K562 (cell line): ENCODE measurements at places on chromosomes 7 and 10.

GRCh38 chr7:155194382-155195140 is 103.1 kb upstream of the INSIG1 start:
- H3K27ac ChIP-seq: no peak overlapping the region
- peaks cover 17% of the 10 kb centered on the region for H3K4me1 ChIP-seq
- peaks cover 33% of the 10 kb centered on the region for H3K27me3 ChIP-seq
- H3K36me3 ChIP-seq: no peaks in the 10 kb centered on the region

DNA sequence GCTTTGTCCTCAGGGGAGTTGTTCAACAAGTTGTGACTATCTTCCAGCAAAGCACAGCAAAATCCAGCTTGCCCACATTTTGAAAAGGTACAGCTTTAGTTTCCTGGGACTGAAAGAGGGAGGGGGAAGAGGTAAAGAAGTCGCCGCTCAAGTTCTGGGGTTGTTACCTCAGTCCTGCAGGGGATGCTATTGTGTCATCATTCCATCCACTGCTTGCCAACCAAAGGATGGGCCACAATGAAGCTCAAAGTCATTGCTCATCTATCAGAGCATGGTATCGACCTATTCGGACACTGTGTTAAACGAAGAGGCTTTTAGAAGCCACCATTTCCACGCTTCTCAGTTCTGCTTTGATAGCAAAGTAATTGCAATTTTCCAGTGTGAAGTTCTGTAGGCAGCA is 34.3 kb downstream of the NPY start:
- H3K4me3 ChIP-seq: no peak overlapping the region
- no peak overlapping the region for H3K27ac ChIP-seq
- no peaks in the 10 kb centered on the region; the same call in 2 of the 3 replicates for H3K27me3 ChIP-seq
- no peaks in the 10 kb centered on the region for H3K4me1 ChIP-seq
- DNase-seq: peak; percentile 38
- H3K36me3 ChIP-seq: no peaks in the 10 kb centered on the region

DNA sequence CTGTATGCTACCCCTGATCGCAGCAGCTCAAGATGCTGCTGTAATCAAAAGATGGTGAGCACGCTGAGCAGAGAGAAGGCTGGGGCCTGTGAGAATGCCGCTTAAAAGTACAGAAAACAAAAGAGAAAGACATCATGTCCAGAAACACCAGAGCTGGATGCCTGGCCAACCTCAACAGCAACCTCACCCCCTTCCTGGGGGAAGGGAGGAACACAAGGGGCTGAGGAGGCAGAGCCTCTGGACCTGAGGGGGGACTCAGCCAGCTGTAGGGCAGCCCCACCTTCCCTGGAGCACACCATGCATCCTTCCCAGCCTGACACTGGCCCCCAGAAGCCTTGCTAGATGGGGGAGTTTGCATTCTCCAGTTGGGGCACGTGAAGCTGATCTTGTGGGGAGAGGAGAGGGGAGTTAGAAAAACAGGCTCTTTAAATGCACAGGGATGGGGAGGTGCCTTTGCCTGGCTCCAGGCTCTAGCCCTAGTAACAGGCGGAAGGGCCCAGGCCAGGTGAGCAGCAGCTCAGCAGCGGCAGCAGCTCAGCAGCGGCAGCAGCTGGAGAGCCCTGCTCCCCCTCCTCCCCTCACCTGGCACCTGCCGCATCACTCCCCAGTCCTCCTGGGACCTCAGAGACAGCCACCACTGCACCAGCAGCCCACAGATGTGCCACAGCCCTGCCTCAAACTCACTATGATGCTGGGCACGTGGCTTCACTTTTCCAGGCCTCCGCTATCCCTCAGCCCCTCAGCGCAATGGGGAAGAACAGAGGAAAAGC is 156.3 kb downstream of the NEURL1 start:
- no peak overlapping the region for H3K4me3 ChIP-seq
- H3K36me3 ChIP-seq: 0 out of 3 replicates have a peak, but pooled peaks cover 3% of the 10 kb centered on the region
- H3K27me3 ChIP-seq: no peaks in the 10 kb centered on the region
- H3K27ac ChIP-seq: no peak overlapping the region
- H3K4me1 ChIP-seq: no peaks in the 10 kb centered on the region; the same call in 2 of the 3 replicates

GRCh38 chr7:47502240-47502877 is 79.6 kb downstream of the TNS3 start:
- H3K27me3 ChIP-seq: peaks cover 78% of the 10 kb centered on the region
- DNase-seq: no peak
- no peak overlapping the region for H3K27ac ChIP-seq
- no peaks in the 10 kb centered on the region for H3K4me1 ChIP-seq
- no peak overlapping the region for H3K4me3 ChIP-seq

- H3K4me1 ChIP-seq: no peaks in the 10 kb centered on the region; the same call in 1 of the 2 replicates
- H3K27ac ChIP-seq: no peak overlapping the region
- no peaks in the 10 kb centered on the region for H3K27me3 ChIP-seq
- H3K4me3 ChIP-seq: no peak overlapping the region
- no peak for DNase-seq
Observed at GRCh38 chr10:110273474-110273873, 31.2 kb downstream of the SMNDC1 start.

- no peaks in the 10 kb centered on the region for H3K27me3 ChIP-seq
- no peak for DNase-seq
- no peak overlapping the region for H3K27ac ChIP-seq
Observed at GRCh38 chr7:106177738-106178592, 65.9 kb upstream of the SYPL1 start.

DNA sequence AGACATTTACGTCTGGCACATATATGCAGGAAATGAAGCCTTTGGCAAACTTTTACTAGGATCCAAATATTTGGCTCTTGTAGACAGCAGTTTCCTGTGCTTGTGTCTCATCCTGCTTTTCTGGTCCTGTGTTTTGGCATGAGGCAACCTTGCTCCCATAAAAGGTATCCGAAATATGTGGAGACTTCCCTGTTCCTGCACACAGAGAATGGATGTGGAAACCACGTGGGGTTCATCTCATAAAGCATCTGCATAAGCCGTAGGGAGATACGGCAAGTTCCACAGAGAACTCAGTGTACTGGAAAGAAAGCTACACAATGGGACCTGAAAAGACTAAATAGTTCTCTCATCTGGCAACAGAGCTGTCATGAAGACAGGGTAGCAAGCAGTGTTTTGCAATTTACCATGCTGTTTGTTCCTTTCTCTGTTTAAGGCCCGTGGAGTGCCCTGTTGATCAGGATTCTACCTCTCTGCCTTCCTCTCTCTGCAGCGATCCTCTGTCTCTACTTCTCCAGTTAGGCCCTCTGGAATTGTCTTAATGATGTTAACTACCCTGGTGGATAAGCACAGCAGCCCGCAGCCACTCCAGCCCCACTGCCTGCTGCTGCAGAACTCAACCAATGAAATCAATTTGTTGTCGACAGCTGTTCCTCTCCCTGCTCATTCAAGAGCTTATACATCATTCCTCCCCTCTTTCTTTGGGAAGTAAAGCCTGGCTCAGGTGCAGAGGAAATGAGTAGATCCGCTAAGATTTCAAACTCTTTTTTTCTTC is 293.6 kb downstream of the CSTF2T start:
- no peak overlapping the region for H3K27ac ChIP-seq
- H3K4me3 ChIP-seq: no peak overlapping the region
- DNase-seq: no peak
- H3K27me3 ChIP-seq: no peaks in the 10 kb centered on the region

- DNase-seq: no peak
- 0 out of 3 replicates have a peak, but pooled peaks cover 2% of the 10 kb centered on the region for H3K36me3 ChIP-seq
- H3K4me1 ChIP-seq: peaks cover 2% of the 10 kb centered on the region; the same call in 1 of the 3 replicates
- no peaks in the 10 kb centered on the region for H3K27me3 ChIP-seq
- H3K27ac ChIP-seq: peak overlapping the region; percentile 98
- peak overlapping the region; percentile 90 for H3K4me3 ChIP-seq
Observed at GRCh38 chr10:103969857-103970627, 3.1 kb downstream of the SLK start.

GRCh38 chr7:139825666-139826290 is 3.3 kb upstream of the TBXAS1 start:
- no peak overlapping the region for H3K27ac ChIP-seq
- no peak overlapping the region for H3K4me3 ChIP-seq
- H3K36me3 ChIP-seq: no peaks in the 10 kb centered on the region
- peaks cover 55% of the 10 kb centered on the region for H3K27me3 ChIP-seq
- peak; percentile 47 for DNase-seq
- peaks cover 4% of the 10 kb centered on the region; the same call in 1 of the 2 replicates for H3K4me1 ChIP-seq

DNA sequence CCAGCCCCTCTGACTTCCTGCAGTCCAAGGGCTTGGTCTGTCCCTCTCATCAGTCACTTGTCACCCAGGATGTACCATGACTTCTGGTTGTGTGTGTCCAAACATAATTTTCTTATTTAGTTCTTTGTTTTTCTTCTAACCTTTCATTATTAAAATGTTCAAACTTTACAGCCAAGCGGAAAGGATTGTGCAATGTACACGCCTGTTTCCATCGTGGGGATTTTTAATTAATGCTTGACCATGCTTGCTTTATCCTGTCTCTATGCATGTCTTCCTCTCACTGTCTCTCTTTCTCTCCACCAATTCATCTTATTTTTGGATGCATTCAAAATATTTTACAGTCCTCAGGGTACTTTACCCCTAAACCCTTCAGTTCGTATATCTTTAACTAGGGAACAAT is 26.2 kb upstream of the ZNF488 start:
- H3K27ac ChIP-seq: no peak overlapping the region
- H3K4me3 ChIP-seq: no peak overlapping the region
- no peaks in the 10 kb centered on the region for H3K36me3 ChIP-seq
- H3K4me1 ChIP-seq: peaks cover 16% of the 10 kb centered on the region
- no peak for DNase-seq

DNA sequence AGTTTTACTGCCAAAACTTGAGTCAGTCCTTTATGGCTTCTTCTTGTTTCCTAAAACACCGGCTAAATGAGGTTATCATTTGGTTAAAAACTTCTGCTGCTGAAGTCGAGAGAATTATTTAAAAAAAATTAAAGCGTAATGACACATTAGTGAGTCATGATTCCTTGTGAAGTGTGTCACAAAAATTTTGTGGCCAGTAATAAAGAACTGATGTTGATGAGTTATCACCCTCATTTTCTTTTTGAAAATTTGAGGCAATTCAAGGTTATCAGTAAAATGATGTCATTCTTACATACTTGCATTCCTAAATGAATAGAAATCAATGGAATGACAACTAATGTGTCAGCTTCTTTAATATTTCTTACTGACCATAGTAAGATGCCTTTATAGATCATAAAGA is 427.4 kb downstream of the SORCS3 start:
- no peak overlapping the region for H3K4me3 ChIP-seq
- H3K36me3 ChIP-seq: no peaks in the 10 kb centered on the region
- no peak overlapping the region for H3K27ac ChIP-seq
- H3K4me1 ChIP-seq: no peaks in the 10 kb centered on the region
- no peak for DNase-seq
- no peaks in the 10 kb centered on the region for H3K27me3 ChIP-seq

- H3K36me3 ChIP-seq: peaks cover 37% of the 10 kb centered on the region; the same call in 2 of the 3 replicates
- no peak overlapping the region for H3K27ac ChIP-seq
- peaks cover 32% of the 10 kb centered on the region for H3K4me1 ChIP-seq
- no peaks in the 10 kb centered on the region for H3K27me3 ChIP-seq
Observed at GRCh38 chr10:119653209-119653608, 2.0 kb downstream of the BAG3 start.

GRCh38 chr7:145064114-145064513 is 228.3 kb upstream of the TPK1 start:
- no peak overlapping the region for H3K4me3 ChIP-seq
- H3K4me1 ChIP-seq: no peaks in the 10 kb centered on the region
- H3K36me3 ChIP-seq: no peaks in the 10 kb centered on the region
- no peaks in the 10 kb centered on the region for H3K27me3 ChIP-seq
- H3K27ac ChIP-seq: no peak overlapping the region
- no peak for DNase-seq

GRCh38 chr10:132129431-132129830 is 57.3 kb upstream of the DPYSL4 start:
- no peaks in the 10 kb centered on the region for H3K4me1 ChIP-seq
- H3K36me3 ChIP-seq: no peaks in the 10 kb centered on the region
- H3K27ac ChIP-seq: no peak overlapping the region
- DNase-seq: no peak
- H3K4me3 ChIP-seq: no peak overlapping the region

- no peaks in the 10 kb centered on the region for H3K36me3 ChIP-seq
- H3K4me3 ChIP-seq: no peak overlapping the region
- no peaks in the 10 kb centered on the region; the same call in 2 of the 3 replicates for H3K4me1 ChIP-seq
- H3K27ac ChIP-seq: no peak overlapping the region
- H3K27me3 ChIP-seq: peaks cover 4% of the 10 kb centered on the region; the same call in 2 of the 3 replicates
Observed at GRCh38 chr7:44307905-44308595, 17.3 kb downstream of the CAMK2B start.

- no peak for DNase-seq
- no peaks in the 10 kb centered on the region for H3K36me3 ChIP-seq
- no peaks in the 10 kb centered on the region for H3K4me1 ChIP-seq
Observed at GRCh38 chr10:26781797-26782196, 79.0 kb downstream of the ABI1 start.

GRCh38 chr10:83983578-83984255 is 155.6 kb upstream of the GHITM start:
- no peaks in the 10 kb centered on the region for H3K27me3 ChIP-seq
- peak overlapping the region; percentile 35; the same call in 2 of the 3 replicates for H3K27ac ChIP-seq
- peaks cover 18% of the 10 kb centered on the region for H3K4me1 ChIP-seq

- H3K4me3 ChIP-seq: no peak overlapping the region
- H3K36me3 ChIP-seq: peaks cover 17% of the 10 kb centered on the region; the same call in 2 of the 3 replicates
- no peaks in the 10 kb centered on the region for H3K27me3 ChIP-seq
- DNase-seq: no peak
- no peak overlapping the region for H3K27ac ChIP-seq
Observed at GRCh38 chr7:2787251-2787951, 56.7 kb downstream of the GNA12 start.

- no peaks in the 10 kb centered on the region for H3K4me1 ChIP-seq
- no peak overlapping the region for H3K27ac ChIP-seq
- H3K27me3 ChIP-seq: no peaks in the 10 kb centered on the region
Observed at GRCh38 chr7:107613439-107613838, 33.4 kb downstream of the BCAP29 start.

GRCh38 chr7:22406715-22407114 is 49.8 kb upstream of the RAPGEF5 start:
- H3K36me3 ChIP-seq: no peaks in the 10 kb centered on the region
- DNase-seq: no peak
- H3K4me1 ChIP-seq: peaks cover 16% of the 10 kb centered on the region; the same call in 2 of the 3 replicates
- no peak overlapping the region for H3K27ac ChIP-seq
- H3K4me3 ChIP-seq: no peak overlapping the region
- no peaks in the 10 kb centered on the region for H3K27me3 ChIP-seq

GRCh38 chr7:156460858-156461627 is 179.5 kb upstream of the RNF32 start:
- H3K4me3 ChIP-seq: no peak overlapping the region
- peaks cover 78% of the 10 kb centered on the region for H3K27me3 ChIP-seq

- DNase-seq: peak; percentile 71
- no peaks in the 10 kb centered on the region for H3K4me1 ChIP-seq
- H3K27ac ChIP-seq: no peak overlapping the region
- H3K36me3 ChIP-seq: no peaks in the 10 kb centered on the region
- no peaks in the 10 kb centered on the region for H3K27me3 ChIP-seq
Observed at GRCh38 chr10:17607603-17608332, 9.4 kb downstream of the HACD1 start.

DNA sequence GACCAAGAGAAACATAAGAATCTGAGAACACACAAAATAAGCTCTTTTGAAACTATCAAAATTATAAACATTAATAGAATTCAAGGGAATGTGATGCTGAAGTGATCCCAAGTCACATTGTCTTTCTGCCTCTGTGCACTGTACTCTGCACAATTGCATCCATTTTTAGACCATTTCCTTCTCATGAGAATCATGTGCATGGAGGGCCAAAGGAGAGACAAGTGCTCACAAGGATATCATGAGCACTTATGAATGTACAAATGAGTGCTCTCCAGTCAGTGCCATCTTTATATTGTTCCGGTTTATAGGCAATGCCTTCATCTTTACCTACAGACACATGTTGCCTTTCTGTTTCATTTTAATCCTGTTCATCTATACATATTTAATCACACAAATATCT is 36.9 kb downstream of the MET start:
- H3K27me3 ChIP-seq: peaks cover 5% of the 10 kb centered on the region; the same call in 1 of the 2 replicates
- no peak overlapping the region for H3K27ac ChIP-seq
- no peaks in the 10 kb centered on the region for H3K36me3 ChIP-seq
